ENCODE measurements at places on chromosomes 7 and 10.

DNA sequence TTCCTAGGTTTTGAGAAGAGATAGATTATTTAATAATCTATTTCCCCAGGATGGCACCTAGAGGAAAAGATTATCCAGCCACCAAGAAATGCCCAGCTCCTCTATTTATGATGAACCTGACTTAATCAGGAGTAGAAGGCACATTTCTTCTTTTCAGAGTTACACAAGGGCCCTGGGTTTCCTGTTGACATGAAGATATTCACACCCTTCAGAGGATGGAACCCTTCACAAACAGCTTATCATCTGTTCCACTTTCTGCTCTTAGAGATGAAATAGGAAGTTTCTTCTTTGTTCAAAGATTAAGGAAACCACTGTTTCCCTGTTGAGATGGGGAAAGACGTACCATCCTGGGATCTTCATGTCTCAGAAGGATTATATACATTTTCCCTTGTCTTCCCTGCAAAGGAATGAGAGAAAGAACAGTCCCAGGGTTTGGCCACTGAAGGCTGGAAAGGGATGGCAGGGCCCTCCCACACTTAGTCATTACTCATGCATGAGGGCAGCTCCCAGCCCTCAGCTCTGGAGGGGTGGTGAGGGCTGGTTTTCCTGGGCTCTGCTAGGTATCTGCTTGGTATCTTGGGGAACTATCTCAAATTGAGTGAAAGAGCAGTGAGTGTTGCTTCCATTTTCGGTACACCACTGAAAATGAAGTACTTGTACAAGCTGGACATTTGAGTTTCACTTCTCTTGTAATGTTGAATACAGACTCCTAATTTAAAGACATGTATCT, 64.0 kb downstream of the MTPAP start:
- DNase-seq, result no peak

DNA sequence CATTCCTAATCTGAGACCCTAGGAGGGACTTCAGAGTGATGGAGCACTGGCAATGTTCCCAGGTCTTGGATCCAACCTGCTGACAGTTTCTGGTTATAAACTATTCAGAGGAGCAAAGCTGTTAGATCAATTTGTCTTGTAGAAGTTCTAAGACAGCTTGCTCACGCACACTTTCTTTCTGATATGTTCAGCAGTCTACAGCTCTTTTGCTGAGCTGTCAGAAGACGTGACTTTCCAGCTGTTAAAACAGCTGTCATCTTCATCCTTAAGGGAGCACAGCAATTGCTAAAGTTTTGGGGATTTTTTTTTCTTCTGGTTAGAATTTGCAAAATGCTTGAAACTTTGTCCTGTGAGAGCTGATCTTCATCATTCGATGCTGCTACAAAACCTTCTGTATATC, 823.1 kb downstream of the SORCS1 start:
- no peak for DNase-seq

GRCh38 chr10:86159797-86160196, 206.8 kb downstream of the GRID1 start:
- no peak for DNase-seq

- DNase-seq, result no peak
These were observed 100.9 kb downstream of the ANKRD7 start for GRCh38 chr7:118325450-118325808.

Data from head of caudate nucleus (tissue), 42 donors.